ENCODE measurements at places on chromosomes 4 and X. TPM values are rescaled to one million over a fixed set of nuclear protein-coding genes. Genes with fewer than 3 reads are reported as not detected.
A peak's percentile ranks its signal among the peaks of the same experiment; 100 is the strongest.

- H3K36me3 ChIP-seq = no peaks in the 10 kb centered on the region
- no peak overlapping the region for H3K27ac ChIP-seq
- H3K4me1 ChIP-seq = no peaks in the 10 kb centered on the region
- DNase-seq = no peak
Measured at GRCh38 chr4:186137196-186137794, 32.8 kb downstream of the FAM149A start.

GRCh38 chrX:78886550-78886949 lies 58.6 kb upstream of the P2RY10 start:
- H3K4me3 ChIP-seq = no peak overlapping the region
- no peaks in the 10 kb centered on the region for H3K36me3 ChIP-seq
- H3K27me3 ChIP-seq = no peaks in the 10 kb centered on the region
- H3K4me1 ChIP-seq = peaks cover 10% of the 10 kb centered on the region
- peak overlapping the region; percentile 68 for H3K27ac ChIP-seq
- DNase-seq = peak; percentile 0

DNA sequence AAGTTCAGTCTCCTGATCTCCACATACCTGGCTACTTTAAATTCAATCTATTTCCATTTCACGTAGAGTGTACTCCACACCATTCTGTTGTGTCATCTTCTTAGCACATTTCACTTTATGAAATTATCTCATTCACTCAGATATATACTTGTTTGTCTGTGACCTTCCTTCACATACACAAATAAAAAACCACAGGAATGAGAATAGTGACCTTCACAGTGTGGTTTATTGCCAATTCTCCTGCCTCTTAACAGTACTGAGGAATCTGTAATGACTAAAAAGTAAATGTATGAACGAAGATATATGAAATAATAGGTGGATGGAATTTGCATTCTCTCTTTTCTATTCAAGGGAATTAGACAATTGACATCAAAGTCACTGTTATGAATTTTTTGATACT lies 183.9 kb upstream of the PCDH7 start:
- H3K27ac ChIP-seq = no peak overlapping the region
- H3K4me3 ChIP-seq = no peak overlapping the region
- H3K27me3 ChIP-seq = no peaks in the 10 kb centered on the region
- H3K4me1 ChIP-seq = no peaks in the 10 kb centered on the region

DNA sequence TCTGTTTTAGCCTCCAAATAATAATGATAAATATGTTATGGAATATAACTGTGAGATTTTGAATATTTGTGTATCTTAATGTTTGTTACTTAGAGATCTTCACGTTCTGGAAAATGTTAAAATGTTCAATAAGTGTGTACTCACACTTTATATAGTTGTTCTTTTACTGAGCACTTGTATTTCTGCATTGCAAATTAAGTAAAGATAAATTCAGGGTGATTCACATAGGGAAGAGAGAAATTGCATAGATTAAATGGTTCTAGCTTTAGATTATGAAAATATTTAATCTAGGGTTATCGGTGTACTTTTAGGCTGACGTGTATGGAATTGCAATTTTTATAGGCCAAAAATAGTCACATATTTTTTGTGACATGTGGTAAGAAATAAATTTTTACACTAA lies 148.6 kb downstream of the ARHGAP10 start:
- no peaks in the 10 kb centered on the region for H3K4me1 ChIP-seq
- no peaks in the 10 kb centered on the region for H3K27me3 ChIP-seq
- no peak for DNase-seq
- H3K4me3 ChIP-seq = no peak overlapping the region
- H3K27ac ChIP-seq = no peak overlapping the region
- H3K36me3 ChIP-seq = peaks cover 9% of the 10 kb centered on the region

- no peak overlapping the region for H3K27ac ChIP-seq
- no peaks in the 10 kb centered on the region for H3K27me3 ChIP-seq
- peaks cover 2% of the 10 kb centered on the region for H3K4me1 ChIP-seq
Measured at GRCh38 chr4:140533951-140534480, 10.0 kb downstream of the ELMOD2 start.

DOCK11 gene
- 20.9 TPM for polyA plus RNA-seq

ANK2 gene
- not detected for polyA plus RNA-seq

NSG1 gene
- 28.1 TPM for polyA plus RNA-seq

TLR3 gene
- 0.43 TPM for polyA plus RNA-seq

- no peak for DNase-seq
- H3K27me3 ChIP-seq = no peaks in the 10 kb centered on the region
- H3K4me3 ChIP-seq = peak overlapping the region; percentile 81
- H3K4me1 ChIP-seq = peaks cover 30% of the 10 kb centered on the region
Measured at GRCh38 chrX:15158736-15159406, 111.0 kb downstream of the ASB9 start.

- peak overlapping the region; percentile 91 for H3K4me3 ChIP-seq
- H3K27ac ChIP-seq = peak overlapping the region; percentile 91
- no peaks in the 10 kb centered on the region for H3K36me3 ChIP-seq
- DNase-seq = peak; percentile 26
- H3K27me3 ChIP-seq = no peaks in the 10 kb centered on the region
Measured at GRCh38 chr4:3074846-3075651, 568 bp downstream of the HTT start.

HTT-AS gene
- not detected for polyA plus RNA-seq

PPP1R2C gene
- 2.3 TPM for polyA plus RNA-seq

DNA sequence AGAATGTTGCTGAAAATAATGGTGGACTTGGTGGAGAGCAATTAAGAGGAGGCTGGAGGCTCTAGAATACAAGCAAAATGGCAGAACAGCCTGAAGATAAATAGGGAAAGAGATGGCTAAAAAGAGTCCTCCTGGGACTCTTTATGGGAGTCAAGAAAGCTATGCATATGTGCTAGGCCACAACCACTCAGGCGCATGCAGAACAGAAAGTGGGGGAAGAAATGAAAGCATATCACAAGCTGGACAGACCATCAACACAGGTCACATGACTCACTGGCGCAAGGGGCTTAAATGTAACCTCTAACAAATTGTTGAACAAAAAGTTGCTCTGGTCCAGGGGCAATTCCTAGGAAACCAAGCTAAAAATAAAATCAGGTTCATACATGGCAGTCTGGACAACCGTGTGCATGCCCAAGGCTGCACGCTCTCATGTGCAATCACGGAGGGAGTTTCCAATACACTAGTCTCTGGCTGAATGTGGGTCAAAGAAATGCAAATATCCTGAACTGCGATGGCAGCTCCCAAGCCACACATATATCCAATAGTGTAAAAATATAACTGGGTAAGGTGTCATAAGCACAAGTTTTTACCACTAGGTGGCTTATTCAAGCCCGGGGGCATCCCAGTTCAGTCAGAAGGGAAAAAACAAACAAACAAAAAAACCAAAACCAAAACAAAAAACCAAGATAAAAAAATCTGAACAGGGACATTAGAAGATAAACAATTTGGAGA lies 45.4 kb downstream of the ZNF711 start:
- no peak for DNase-seq
- H3K4me3 ChIP-seq = no peak overlapping the region
- H3K27ac ChIP-seq = no peak overlapping the region
- no peaks in the 10 kb centered on the region for H3K4me1 ChIP-seq

DNA sequence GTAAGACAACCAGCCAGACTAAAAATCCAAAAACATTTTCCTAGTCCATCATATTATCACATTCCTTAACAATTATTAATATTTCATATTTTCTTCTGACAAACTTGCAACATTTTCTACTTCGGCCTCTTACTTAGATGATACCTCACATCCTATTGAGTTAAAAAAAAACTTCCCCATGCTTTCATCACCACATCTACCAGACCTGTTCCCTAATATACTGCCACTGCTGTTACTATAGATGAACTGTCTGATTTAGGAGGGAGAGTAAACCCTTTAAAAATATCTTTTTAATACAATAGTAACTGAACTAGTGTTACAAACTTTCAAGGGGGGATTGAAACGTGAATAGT lies 1.5 kb downstream of the FAM200B start:
- H3K36me3 ChIP-seq = no peaks in the 10 kb centered on the region
- H3K4me1 ChIP-seq = peaks cover 25% of the 10 kb centered on the region
- H3K27me3 ChIP-seq = peaks cover 2% of the 10 kb centered on the region
- H3K27ac ChIP-seq = no peak overlapping the region
- no peak for DNase-seq

GRIA2 gene
- polyA plus RNA-seq = not detected

SPACA5 gene
- not detected for polyA plus RNA-seq

GRCh38 chr4:23828020-23828715 lies 61.7 kb downstream of the PPARGC1A start:
- no peaks in the 10 kb centered on the region for H3K36me3 ChIP-seq
- no peaks in the 10 kb centered on the region for H3K4me1 ChIP-seq
- H3K27me3 ChIP-seq = no peaks in the 10 kb centered on the region
- no peak for DNase-seq
- no peak overlapping the region for H3K4me3 ChIP-seq

DNA sequence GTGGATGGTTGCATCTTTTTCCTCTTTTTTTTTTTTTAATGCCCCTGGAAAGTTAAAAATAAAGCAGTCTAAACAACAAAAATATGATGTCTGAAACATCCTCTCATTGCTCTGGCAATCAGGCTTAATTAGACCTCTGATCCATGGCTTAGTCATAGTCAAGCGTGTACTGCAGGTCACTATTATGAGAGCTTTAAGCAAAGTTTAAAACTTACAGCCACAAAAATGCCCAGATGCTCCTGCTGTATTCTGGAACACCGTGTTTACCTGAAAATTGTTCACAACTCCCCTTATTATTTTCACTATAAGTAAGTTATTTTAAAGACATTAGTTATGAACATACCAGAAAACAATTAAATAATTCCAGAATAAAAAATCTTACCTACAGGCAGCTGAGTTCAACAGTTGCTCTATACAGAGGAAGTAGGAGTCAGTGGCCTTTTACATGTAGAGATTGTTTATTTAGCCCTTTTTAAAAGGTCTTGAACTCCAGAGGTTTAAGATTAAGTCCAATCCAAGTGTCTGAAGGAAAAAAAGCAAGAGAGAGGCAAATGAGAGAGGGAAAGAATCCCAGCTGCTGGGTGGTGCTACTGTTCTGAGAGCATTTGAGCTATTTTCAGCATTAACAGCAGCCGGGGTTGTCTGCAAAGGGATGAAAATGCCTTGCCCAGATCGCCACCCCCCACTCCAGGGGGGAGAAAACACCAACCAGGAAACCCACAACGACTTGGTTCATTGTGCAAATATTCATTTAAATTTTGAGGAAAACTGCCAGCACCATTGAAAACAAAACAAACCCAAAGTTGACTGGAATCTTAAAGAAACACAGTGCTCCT lies 36.9 kb downstream of the SORBS2 start:
- no peaks in the 10 kb centered on the region for H3K4me1 ChIP-seq
- no peak for DNase-seq
- H3K27me3 ChIP-seq = peaks cover 36% of the 10 kb centered on the region
- H3K4me3 ChIP-seq = no peak overlapping the region

GRCh38 chr4:153337686-153338085 lies 6.8 kb upstream of the MND1 start:
- H3K4me1 ChIP-seq = no peaks in the 10 kb centered on the region
- peaks cover 6% of the 10 kb centered on the region for H3K27me3 ChIP-seq
- no peak overlapping the region for H3K4me3 ChIP-seq

- no peak for DNase-seq
- H3K36me3 ChIP-seq = no peaks in the 10 kb centered on the region
Measured at GRCh38 chr4:182567119-182567518, 323.9 kb downstream of the TENM3 start.

- DNase-seq = no peak
- H3K36me3 ChIP-seq = peaks cover 71% of the 10 kb centered on the region
- H3K4me1 ChIP-seq = peaks cover 67% of the 10 kb centered on the region
Measured at GRCh38 chr4:148116264-148116663, 325.9 kb downstream of the NR3C2 start.

ATP11C gene
- polyA plus RNA-seq = 2.2 TPM

NAP1L3 gene
- polyA plus RNA-seq = 8.1 TPM

DNA sequence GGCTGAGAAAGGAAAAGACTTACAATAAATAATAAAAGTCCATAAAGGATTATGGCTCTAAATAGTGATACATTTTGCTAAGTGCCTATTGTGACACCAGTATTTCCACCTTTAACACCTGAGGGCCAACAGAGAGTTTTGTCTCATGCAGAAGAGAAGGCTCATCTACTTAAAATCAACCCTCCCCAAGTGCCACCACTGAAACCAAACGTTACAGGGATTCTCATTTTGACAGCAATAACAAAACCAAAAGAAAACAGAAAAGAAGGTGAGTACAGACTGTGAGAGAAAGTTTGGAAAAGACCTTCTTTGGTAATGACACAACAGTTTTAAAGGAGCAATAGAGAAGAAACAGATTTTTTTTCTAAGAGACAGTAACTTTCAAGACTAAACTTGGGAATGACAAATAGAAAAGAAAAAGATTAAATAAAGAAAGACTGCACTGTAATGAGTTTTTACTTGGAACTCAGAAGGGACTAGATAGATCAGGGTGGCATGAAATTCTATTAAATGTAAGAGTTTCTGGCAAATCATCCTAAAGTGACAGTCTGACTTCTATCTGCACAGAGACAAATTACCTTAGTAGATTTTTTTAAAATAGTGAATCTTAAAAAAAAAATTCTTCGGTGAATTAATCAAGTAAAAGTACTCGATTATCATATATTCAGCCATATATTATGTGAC lies 109.7 kb downstream of the ZNF827 start:
- H3K4me1 ChIP-seq = peaks cover 31% of the 10 kb centered on the region
- no peaks in the 10 kb centered on the region for H3K27me3 ChIP-seq
- no peaks in the 10 kb centered on the region for H3K36me3 ChIP-seq
- H3K27ac ChIP-seq = peak overlapping the region; percentile 90

- peaks cover 47% of the 10 kb centered on the region for H3K27me3 ChIP-seq
- no peak overlapping the region for H3K4me3 ChIP-seq
- no peaks in the 10 kb centered on the region for H3K36me3 ChIP-seq
- peaks cover 15% of the 10 kb centered on the region for H3K4me1 ChIP-seq
- H3K27ac ChIP-seq = no peak overlapping the region
Measured at GRCh38 chrX:25018682-25019081, 2.9 kb upstream of the ARX start.

- H3K27ac ChIP-seq = no peak overlapping the region
- H3K4me3 ChIP-seq = no peak overlapping the region
- no peaks in the 10 kb centered on the region for H3K4me1 ChIP-seq
- H3K27me3 ChIP-seq = no peaks in the 10 kb centered on the region
- H3K36me3 ChIP-seq = no peaks in the 10 kb centered on the region
Measured at GRCh38 chr4:43855283-43855682, 593.3 kb downstream of the KCTD8 start.

DNA sequence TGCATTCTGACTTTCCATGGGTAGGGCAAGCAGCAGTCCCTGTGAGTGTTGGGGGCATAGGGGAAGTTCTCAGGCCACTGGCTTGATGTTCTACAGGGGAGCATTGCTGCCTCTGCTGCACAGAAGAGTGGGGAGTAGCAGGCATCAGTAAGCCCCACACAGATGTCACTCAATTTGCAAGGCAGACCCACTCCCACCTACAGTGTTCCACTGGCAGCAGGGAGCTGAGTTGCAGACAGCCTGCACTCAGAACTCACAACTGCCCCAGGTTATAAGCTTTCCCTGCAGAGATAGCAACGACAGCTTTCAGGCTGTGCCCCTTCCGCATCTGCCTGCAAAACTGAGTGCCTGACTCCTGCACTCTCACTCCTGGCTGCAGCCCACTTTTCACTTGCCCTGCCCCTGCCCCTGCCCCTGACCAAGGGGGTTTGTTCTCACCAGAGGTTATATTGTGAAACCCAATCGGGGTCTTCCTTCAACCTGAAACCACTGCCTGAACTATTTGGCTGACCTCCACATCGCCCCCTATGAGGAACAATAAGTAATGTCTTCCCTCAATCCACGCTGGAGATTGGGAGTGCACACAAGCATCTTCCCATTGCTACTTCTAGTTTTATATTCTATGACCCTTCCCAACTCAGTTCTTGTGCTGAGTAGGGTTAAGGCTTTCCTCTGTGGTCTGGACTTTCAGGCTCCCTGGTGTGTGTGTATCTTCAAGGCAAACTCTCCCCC lies 227.4 kb upstream of the CXorf51B start:
- no peak for DNase-seq
- no peaks in the 10 kb centered on the region for H3K27me3 ChIP-seq
- no peaks in the 10 kb centered on the region for H3K36me3 ChIP-seq

Measured in naive thymus-derived CD8-positive, alpha-beta T cell (primary cell).